ENCODE measurements at places on chromosomes 6 and 20.

DNA sequence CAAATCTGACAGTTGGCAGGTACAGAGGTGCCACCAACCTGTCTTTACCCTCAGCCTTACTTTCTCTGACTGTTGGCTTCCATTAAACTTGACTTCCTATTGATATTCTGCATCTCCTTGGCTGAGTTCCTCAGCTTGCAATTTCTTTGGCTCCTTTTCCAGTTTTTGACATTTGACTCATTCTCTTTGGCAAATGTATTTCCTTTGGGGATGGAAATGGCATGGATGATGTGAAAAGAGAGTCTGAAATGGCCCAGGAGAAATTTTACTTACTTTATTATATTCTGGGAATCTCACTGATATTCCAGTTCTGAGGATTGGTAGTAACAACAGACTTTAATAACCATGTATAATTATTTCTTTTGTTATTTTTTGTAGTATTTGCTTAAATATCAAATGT is 255.2 kb downstream of the CD109 start:
- no peak for DNase-seq

GRCh38 chr6:67863346-67863745 is 771.7 kb upstream of the ADGRB3 start:
- DNase-seq = no peak

DNA sequence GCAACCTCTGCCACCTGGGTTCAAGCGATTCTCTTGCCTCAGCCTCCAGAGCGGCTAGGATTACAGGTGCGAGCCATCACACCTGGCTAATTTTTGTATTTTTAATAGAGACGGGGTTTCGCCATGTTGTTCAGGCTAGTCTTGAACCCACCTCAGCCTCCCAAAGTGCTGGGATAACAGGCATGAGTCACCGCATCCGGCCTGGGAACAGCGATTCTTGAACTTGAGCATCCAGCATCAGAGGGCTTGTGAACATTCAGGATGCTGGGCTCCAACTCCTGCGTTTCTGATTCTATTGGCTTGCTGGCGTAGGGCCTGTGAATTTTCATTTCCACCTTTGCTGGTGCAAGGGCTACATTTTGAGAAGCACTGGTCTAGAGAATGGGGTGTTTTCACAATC is 24.5 kb upstream of the PIM1 start:
- no peak for DNase-seq

DNA sequence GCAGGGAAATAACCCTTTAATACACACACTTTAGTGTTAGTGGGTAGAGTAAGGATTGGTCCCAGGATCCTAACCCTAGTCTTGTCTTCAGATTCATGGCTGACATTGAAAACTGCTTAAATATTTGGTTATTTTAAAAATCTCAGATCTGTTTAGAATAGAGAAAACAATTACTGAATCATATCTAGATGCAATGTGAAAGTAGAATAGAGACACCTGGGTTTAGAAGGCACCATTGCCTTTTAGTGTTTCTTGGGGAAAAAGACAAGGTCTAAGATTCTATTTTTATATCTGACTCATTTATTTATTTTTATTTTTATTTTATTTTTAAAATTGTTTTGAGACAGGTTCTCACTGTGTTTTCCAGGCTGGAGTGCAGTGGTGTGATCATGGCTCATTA is 6.0 kb downstream of the DDX43 start:
- no peak for DNase-seq

DNA sequence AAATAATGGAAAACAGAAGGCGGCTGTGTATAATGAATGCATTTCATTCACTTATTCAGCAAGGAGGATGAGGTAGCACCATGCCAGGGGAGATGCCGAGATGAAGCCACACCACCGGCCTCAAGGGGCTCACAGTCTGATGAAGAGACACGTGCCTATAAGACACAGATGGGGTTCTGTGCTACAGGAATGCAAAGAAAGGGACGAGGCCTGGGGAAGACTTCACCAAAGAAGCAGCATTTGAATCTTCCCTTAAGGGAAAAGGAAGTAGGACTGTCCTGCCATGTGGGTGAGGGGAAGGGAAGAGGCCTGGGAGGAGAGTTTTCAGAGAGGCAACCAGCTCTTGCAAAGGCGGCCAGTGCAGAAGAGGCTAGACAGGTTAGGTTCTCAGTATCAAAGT is 98.9 kb downstream of the PSMG4 start:
- DNase-seq = no peak

DNA sequence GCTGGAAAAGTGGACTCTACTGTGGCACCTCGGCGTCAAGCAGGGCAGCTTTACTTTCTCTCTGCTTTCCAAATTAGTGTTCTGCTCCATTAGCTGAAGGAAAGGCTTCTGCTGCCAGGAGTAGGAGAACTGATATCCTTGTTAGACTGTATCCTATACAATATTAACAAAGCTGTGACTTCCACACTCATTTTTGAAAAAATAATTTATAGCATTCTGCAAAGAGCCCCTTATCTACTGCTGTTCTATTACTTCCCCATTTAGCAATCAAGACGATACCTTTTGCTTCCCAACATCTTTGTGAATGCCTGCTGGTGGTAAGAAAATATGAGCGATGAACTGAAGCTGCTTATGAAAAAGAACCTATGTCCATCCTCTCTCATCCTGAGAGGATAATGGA is 151.1 kb downstream of the UBE3D start:
- no peak for DNase-seq

- DNase-seq = no peak
Measured at GRCh38 chr6:1849691-1850090, 240.0 kb downstream of the FOXC1 start.

DNA sequence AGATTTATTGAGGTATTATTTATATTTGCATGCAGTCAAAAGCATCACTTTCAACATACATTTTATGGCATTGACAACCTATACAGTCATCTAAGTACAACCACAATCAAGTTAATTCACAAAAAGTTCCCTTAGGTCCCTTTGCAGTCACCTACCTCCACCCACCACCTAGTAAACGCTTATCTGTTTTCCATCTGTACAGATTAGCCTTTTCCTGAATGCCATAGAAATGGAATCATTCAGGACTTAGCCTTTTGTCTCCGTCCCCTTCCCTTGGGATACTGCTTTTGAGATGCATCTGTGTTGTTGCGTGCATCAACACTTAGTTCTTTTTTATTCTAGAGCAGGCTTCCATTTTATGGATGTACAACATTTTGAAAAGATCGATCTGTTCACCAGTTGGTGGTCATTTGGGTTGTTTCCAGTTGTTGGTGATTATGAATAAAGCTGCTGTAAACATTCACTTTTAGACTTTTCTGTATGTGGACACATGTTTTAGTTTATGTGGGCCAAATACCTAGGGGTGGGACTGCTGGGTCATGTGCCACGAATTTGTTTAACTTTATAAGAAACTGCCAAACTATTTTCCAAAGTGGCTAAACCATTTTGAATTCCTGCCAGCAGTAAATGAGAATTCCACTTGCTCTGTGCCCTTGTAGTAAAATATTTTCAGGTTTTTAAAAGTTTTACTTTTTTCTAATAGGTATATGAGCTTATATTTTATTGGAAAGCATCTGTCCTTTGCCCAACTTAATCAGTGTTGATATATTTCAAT is 17.6 kb upstream of the IFNGR1 start:
- no peak for DNase-seq

DNA sequence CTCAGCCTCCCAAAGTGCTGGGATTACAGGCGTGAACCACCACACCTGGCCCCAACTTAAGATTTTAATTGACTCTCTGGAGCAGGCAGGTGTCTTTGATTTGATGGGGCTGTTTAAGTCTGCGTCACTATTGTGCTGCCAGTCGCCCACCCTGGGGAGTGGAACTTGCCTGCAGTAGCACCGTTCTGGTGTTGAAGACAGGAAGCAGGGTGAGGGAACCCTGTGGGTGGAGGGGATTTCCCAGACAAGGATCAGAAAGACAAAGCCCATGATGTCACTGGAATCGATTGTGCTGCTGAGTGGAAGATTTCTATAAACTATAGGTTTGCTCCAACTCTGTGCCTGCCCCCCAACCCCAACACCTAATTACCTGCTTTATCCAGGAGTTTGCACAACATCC is 11.0 kb downstream of the ALDH8A1 start:
- DNase-seq = no peak

Measured in nephron progenitor cell (in vitro differentiated cells).